Stimulated activated CD4-positive, alpha-beta T cell treated with anti-CD3 and anti-CD28 coated beads, Interleukin-1b, Interleukin-23, amount 100 ng/mL, for 1 hour (primary cell): ENCODE measurements at places on chromosomes 12 and 14.

DNA sequence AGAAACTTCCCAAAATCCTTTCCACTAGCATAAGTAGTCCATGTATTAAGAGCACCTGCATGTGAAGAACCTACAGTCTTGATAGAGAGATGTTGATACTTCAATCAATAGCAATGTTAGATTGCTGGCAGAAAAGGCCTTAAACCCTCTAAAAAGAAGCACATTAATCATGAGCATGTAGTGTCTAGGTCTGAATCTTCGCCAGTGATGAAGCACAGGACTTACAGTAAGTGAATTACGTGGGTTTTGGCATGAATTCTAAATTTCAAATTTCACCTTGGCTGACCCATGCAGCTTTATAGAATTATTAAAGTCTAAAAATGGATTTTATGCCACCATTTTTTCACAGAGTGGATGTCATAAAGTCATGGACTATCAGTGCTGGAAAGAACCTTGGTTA is 791.6 kb upstream of the NOVA1 start:
- no peak for DNase-seq

- no peak for DNase-seq
These were observed 765 bp downstream of the SCYL2 start for GRCh38 chr12:100267603-100268281.

DNA sequence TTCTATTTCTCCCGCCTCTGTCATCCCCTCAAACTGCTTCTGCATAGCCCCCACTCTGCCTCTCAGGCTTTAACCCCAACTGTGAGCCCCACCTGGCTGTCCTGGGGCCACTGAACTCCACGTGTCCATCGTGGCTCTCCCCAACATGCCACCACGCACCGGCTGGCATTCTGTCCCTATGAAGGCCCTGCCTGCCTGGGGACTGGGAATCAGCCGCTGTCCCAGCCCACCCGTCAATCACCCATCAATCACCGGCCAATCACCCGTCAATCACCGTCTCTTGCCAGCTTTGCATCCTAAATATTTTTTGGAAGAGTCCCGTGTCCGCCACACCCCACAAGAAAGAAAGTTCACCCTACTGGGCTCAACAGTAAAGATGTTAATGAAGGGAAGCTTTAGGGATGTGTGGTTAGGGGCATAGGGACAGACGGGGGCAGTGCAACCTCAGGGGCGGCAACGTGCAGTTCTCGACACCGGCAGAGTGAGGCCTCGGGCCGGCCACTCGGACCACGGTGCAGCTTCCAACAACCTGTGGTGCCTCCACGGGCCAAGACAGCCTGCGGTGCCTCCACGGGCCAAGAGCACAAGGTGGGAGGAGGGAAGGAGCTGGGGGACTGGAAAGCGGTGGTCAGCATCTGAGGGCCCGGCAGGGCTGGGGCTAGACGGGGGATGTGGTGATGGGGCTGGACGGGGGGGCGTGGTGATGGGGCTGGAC is 85.6 kb downstream of the GALNT9 start:
- no peak for DNase-seq

- no peak for DNase-seq
These were observed 41.4 kb downstream of the SPTSSA start for GRCh38 chr14:34420547-34421150.

DNA sequence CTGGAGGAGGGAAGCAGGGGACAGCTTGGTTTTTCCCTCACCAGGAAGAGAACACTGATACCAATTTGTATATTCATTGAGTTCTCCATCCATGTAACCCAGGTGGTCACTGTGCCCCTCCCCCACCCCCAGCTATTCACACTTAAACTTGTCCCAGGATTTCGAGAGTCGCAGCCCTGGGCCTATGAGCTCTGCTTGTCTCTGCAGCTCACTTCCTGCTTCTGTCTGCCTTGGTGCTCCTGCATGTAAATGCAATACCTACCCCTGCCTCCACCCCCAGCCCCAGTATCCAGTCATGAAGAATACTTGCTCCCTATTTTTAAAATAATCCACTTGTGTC is 452.2 kb downstream of the BCL11B start:
- DNase-seq: no peak

DNA sequence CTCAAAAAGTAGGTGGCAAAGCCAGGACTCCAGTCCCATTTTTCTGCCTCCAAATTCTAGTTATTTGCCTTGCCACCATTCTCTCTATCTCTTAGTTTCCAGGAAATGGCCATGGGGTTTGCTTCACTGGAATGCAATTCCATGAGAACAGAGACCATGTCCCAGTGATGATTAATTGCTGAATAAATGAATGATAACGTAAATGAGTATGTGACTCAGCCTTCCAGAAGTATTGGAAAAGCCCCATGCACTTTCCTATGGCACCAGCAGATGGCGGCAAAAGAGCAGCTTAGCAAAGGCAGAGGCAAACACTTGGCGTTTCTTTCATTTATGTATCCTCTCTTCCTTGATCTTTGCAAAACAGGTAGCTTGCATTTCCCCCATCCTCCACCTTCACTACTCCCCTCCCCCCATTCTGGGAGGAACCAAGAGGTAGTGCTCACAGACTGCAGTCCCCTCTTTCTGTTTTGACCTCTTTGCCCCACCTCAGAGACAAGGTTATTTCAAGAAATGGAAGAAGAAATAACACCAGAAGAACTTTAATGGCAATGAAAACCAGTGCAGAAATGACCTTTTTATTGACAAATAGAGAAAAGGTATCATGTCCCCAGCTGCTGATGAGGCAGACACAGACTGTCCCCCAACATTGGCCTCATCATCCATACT is 21.3 kb downstream of the TBX3 start:
- DNase-seq: no peak

- no peak for DNase-seq
These were observed 183.1 kb downstream of the CAND1 start for GRCh38 chr12:67452119-67452805.

DNA sequence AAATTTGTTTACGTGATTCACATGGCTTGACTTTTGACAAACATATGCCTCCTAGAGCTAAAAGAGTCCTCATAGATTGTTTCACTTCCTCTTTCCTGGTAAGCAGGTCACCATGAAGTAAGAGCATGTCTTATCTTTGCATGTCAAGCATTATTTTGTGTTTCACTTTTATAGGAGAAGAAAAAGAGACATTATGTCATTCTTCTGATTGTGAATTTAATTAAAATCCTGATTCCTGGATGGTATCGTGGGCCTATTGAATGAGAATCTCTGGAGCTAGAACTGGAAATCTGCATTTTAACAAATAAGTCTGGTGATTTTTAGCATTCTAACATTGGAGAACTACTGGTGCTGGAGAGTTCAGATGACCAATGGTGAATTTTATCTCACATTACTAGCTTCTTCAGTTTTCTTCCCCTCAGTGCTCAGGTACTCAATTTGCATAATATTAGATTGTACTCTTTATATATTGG is 218.6 kb upstream of the ATP2B1 start:
- DNase-seq: no peak

DNA sequence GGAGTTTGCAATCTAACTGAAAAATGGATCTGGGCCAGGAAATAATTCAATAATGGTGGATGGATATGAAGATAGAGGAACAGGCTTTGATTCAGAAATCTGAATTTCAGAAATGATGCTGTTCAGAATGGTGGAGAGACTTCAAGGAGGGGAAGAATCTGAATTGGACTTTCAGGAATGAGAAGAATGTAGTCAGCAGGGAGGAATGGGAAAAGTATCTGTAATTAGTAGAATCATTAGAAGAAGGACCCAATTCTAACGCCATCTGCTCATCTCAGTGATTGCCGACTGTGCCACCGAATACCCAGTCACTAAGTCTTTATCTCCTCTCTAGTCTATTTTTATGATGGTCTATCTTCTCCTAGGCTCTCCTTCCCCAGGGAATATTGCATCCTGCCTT is 363.2 kb downstream of the GALC start:
- no peak for DNase-seq

GRCh38 chr14:86091811-86092210 is 561.9 kb downstream of the FLRT2 start:
- DNase-seq: no peak
